ENCODE measurements at places on chromosomes 7 and 10.

- DNase-seq, result no peak
Measured at GRCh38 chr10:79608505-79609375, 2.0 kb upstream of the SFTPA1 start.

- no peak for DNase-seq
Measured at GRCh38 chr7:70787286-70787685, 344.7 kb upstream of the GALNT17 start.

- no peak for DNase-seq
Measured at GRCh38 chr7:112204499-112205342, 1.5 kb downstream of the DOCK4 start.

- no peak for DNase-seq
Measured at GRCh38 chr7:124557101-124557500, 208.5 kb downstream of the GPR37 start.

GRCh38 chr7:116339564-116339963 is 129.2 kb downstream of the TES start:
- no peak for DNase-seq

GRCh38 chr7:143415742-143416397 is 7.2 kb upstream of the EPHA1 start:
- no peak for DNase-seq

DNA sequence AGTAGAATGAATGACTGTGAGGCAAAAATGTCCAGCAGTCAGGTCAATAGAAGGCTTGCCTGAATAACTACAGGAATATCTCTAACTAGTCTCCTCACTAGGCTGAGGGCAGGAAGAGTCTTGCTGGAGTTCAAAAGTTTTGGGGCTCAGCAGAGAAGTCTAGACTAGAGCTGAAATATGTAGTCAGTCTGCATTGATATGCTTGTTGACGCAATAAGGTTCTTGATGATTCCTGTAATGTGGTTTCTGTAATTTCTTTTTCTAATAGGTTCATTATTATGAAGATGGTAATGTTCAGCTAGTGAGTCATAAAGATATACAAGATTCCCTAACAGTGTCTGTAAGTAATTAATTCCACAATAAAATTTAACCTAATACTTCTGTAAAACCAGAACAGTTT is 41.5 kb upstream of the ST7 start:
- no peak for DNase-seq

- DNase-seq, result no peak
Measured at GRCh38 chr7:147153571-147153970, 1037.0 kb downstream of the CNTNAP2 start.

DNA sequence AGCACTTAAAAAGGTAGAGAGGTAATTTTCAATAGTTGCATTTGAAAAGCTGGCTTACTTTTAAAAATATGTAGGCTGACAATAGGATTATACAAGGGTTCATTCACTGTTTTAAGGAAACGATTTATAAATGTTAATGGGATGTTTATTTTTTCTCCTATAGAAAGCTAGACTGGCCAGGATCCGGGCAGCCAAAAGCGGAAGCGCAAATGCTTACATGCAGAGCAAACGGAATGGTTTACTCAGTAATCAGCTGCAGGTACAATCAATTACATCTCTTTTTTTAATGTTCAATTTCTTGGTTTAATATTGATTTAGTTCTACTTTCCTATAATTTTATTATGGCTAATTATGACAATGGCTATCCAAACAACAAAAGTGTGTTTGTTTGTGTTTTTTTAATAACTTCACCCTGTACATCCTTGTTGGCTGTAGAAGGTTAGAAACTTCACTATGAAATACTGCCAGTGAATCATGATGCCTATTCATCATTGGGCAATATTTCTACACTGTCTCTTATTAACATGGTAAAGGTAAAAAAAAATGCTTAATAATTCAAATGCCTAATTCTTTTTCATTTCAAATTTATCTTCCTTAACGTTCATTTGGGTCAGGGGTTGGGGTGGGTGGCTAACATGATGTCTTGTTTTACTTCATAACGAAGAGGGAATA is 116.4 kb downstream of the TSPAN12 start:
- no peak for DNase-seq

DNA sequence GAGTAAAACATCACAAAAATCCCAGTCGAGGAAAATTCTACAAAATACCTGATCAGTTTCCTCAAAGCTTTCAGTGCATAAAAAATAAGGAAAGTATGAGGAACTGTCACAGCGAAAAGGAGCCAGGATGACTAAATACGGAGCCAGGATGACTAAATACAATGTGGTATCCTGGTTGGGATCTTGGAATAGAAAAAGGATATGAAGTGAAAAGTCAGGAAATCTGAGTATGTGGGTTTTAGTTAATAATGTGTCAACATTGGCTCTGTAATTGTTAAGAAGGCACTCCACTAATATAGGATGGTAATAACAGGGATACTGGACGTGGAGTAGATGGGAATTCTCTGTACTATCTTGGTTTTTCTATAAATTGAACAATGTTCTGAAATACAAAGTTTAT is 175.5 kb downstream of the SUGCT start:
- DNase-seq, result no peak

GRCh38 chr7:39480901-39481300 is 85.3 kb upstream of the YAE1 start:
- no peak for DNase-seq

DNA sequence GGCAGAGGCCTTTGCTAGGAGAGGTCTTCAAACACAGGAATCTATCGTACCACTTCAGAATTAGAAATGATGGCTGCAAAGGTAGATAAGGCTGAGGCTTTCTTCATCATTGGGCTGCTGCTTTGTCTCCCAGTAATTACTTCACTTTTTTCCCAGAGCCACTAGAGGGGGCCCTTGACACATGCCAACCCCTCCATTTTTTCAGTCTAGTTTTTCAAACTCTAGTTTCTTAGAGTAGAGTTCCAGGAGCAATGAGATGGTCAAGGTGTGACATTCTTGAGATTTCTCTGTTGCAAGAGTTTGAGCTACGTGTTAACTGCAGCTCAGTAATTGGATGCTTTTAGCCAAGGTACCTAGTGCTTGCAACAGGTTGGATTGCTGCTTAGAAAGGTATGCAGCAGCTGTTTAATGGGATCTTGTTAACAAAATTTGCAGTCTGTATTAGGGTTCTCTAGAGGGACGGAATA is 33.8 kb upstream of the RBM20 start:
- DNase-seq, result peak; percentile 43

DNA sequence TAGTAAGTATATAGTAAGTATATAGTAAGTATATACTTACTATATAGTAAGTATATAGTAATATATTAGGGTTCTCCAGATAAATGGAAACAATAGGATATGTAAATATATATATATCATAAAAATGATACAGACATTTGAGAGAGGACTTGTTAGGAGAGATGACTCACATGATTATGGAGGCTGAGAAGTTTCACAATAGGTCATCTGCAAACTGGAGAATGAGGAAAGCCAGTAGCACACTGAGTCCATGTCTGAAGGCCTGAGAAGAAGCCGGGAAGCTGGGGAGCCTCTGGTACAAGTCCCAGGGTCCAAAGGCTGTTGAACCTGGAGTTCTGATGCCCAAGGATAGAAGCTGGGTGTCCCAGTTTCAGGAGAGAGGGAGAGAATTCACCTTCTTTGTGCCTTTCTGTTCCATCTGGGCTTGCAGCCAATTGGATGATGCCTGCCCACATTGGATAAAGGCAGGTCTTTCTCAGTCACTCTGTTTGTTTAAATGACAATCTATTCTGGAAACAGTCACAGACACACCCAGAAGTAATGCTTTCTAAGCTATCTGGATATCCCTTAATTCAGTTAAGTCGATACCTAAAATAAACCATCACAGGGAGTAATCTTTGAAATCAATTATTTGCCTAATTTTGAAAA is 205.5 kb upstream of the CDC14C start:
- DNase-seq, result no peak

DNA sequence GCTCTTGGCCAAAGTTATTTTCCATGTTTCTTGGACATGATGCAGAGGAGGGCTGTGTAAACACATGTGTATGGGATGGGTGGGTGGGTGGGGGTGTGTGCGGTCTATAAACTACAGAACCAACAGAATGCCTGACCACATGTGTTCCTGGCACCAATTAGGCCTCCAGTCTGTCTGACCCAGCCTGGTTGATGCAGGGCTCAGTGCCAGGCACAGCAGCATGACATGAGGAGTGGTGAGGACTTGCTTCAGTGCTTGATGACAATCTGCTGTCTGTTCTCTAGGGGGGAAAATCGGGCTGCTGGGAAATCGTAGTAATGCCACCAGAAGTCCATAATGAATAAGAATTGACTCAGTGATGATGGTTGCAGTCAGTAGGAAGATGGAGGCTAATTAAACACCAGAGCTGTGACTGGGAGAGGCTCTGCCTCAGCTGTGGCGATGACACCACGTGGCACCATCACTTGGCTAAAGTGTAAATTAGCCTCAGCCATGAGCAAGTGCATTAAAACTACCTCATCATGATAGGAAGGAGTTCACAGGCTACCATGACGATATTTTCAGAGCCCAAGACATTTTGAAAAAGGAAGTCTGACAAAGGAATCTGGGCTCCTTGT is 260.1 kb upstream of the PODXL start:
- no peak for DNase-seq

- no peak for DNase-seq
Measured at GRCh38 chr10:36640626-36641025, 484.8 kb upstream of the ANKRD30A start.

GRCh38 chr10:75508239-75508813 is 76.9 kb downstream of the LRMDA start:
- no peak for DNase-seq

GRCh38 chr10:86786368-86786767 is 29.9 kb downstream of the BMPR1A start:
- DNase-seq, result no peak

DNA sequence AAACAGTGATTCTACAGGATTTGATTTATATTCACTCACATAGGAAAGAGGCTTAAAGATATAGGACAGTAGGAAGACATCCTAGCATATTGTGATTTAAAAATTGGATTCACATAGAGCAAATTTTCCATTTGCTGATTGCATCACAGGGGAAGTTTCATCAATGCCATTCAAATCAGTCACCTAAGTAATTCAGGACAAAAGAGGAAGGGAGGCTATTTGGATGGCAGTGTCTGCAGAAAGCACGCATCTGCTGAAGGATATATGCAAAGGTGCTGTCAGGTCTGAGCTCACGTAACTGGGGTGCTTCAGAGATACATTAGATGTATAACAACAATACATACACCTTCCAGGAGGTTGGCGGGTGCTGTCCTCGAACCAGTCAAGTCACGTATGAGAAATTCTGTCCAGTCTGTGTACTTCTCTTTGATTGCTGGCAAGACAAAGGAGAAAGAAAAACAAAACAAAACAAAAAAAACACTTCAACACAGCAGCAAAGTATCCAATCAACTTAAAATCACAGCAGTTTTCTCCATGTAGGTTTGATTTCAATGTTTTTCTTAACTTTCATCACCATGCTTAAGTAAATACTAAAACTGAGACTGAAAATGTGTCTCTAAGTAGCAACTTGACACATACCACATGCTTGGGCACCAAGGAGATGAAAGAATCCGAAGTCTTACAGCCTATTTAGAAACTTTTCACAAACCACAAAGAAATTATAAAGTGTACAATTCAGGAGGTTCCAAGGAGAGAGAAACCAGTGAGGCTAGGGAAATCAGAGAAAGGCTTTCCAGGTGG is 125.1 kb downstream of the SFMBT2 start:
- no peak for DNase-seq

- no peak for DNase-seq
Measured at GRCh38 chr10:10676972-10677371, 340.7 kb upstream of the CELF2 start.

DNA sequence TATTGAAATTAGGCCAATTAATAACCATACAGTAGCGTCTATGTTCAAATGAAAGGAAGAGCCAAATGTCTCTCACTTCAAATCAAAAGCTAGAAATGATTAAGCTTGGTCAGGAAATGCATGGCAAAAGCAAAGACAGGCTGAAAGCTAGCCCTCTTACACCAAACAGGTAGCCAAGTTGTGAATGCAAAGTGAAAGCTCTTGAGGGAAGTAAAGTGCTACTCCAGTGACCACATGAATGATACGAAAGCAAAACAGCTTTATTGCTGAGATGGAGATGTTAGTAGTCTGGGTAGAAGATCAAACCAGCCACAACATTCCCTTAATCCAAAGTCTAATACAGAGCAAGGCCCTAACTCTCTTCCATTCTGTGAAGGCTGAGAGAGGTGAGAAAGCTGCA is 123.8 kb downstream of the TEX36 start:
- DNase-seq, result no peak

DNA sequence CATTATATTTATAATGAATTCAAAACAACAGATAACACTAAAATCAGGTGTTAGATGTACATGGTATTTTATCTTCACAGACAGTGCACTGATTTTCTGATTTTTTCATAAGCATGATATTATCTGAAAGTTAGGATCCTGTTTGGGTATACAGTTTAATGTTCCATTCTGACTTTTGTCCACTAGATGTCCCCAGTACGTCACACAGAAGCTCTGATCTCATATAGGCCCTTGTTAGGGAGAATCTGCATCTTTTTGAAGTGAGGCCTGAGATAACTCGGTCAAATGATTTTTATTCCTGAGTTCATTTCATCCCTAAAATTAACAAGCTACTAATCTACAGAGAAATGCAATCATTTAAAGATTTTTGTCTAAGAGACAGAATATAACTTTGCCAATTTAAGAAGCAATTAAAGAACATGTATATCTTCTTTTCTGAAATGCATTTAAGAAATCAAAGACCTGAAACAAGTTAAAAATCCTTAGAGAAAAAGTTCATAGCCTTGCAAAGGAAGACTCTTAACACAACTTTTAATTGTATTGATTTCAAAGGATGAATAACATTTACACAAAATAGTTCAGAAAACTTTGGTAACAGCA is 72.0 kb upstream of the TES start:
- DNase-seq, result peak; percentile 16

DNA sequence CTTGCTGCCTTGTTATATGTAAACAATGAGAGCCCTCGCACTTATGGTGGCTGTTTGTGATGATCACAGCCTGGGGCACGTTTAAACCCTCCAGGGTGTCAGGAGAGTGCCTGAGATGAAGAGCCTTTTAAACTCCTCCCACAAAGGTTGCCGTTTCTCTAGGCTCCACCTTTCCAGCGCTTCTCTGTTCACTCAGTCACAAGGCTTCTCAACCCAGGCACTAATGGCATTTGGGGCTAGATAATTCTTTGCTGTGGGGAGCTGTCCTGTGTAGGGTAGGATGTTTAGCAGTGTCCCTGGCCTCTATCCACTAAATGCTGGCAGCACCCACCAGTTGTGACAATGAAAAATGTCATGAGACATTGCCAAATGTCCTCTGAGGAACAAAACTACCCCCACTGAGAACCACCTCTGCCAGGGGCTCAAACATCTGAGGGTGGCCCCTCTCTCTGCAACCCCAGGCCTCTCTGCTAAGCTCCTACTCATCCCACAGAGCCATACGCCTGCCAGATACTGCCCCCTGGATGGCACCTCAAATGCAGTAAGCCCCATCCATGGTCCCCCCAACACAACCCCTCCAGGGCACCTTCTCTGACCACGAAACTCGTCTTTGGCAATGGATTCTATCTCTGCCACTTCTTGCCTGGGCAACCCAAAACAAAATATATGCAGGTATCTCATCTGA is 144.3 kb upstream of the ZMIZ1 start:
- no peak for DNase-seq

Data from left renal pelvis (tissue), 4 donors.